ENCODE measurements at places on chromosomes 7 and 10.

- DNase-seq, result no peak
Observed at GRCh38 chr7:142862351-142862750, 7.5 kb downstream of the EPHB6 start.

- DNase-seq, result no peak
Observed at GRCh38 chr7:32390210-32390609, 100.0 kb downstream of the LSM5 start.

GRCh38 chr7:130371046-130371445, 9.2 kb upstream of the CPA1 start:
- DNase-seq, result peak; percentile 45

DNA sequence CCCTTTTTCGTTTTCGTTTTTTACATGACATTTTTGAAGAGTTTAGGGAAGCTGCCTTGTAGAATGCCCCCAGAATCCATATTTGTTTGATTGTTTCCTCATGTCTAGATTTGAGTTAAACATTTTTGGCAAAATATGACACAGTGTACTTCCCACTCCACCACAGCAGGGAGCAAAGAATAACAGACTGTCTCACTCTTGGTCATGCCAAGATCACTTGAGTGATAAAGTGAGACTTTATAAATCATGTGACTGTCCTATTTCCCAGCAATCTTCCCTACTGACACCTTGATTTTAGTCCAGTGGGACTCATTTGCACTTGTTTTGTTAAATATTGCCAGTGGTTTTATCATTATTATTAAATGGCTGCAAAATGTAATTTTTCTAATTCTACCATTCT, 44.4 kb upstream of the USP6NL start:
- peak; percentile 16 for DNase-seq

GRCh38 chr10:122551450-122551849, 9.1 kb upstream of the DMBT1 start:
- DNase-seq, result no peak

- no peak for DNase-seq
Observed at GRCh38 chr7:128157906-128158305, 83.2 kb upstream of the LEP start.

DNA sequence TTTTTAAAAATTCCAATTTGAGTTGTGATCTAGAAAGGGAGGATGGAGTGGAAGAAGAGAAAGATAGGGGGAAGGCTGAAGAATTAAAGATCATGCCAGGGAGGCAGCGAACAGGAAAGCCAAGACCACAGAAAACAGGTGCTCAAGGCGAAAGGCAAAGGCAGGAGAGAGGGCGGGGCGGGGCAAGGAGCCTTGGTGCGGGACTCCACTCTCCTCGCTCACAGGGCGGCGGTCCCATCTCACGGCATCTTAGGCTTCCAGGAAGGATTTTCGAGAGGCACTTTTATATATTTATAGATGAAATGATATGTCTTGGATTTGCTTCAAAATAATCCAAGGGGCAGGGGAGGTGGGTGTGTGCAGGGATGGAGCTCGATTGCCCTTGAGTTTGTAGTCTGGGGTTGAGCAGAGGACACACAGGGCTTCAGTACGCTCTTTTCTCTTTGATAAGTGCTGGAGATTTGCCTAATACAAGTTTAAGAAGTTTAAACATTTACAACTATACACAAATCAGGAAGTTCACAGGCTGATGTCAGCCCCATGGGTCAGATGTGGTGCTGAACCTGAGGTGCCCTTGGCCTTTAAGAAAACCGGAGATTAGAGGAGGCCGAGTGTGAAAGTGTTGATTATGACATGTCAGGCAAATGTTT, 161.1 kb downstream of the PRKAG2 start:
- DNase-seq, result no peak

DNA sequence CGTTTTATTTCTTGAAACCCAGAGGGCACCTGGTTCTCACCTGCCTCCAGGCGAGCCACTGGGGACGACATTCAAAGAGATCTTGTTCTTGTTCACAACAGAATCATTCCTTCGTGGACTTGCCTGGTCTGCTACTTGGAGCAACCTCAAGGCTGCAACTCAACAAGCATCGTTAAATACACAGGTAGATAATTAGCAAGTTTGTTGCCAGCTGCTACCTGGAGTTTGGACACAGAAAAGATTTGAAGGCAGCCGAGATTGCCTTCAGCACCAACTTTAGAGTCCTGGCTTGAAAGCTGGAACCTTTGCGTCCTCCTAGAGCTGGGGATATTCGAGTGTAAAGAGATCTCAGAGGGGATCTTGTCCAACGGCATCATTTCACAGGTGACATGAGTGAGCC, 89.6 kb upstream of the C7orf33 start:
- no peak for DNase-seq

DNA sequence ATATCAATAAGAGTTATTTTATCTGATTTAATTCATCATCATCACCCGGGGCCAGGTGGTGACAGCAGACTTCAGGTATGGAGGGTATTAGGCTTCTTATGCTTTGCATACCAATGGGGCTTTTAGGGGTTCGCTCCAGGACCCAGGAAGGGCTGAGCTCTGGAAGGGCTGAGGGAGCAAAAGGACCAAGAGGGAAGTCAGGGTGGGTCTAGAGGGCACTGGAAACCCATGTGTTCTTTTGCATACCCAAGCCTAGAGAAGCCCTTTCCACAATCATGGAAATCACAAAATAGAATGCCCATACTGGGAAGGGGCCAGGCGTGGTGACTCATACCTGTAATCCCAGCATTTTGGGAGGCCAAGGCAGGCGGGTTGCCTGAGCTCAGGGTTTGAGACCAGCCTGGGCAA, 30.9 kb upstream of the VCL start:
- no peak for DNase-seq

GRCh38 chr10:63496561-63496960, 24.6 kb upstream of the REEP3 start:
- no peak for DNase-seq

GRCh38 chr7:44045226-44046014, 918 bp downstream of the DBNL start:
- DNase-seq, result no peak

- DNase-seq, result no peak
Observed at GRCh38 chr7:85343484-85343883, 156.6 kb upstream of the SEMA3D start.

GRCh38 chr7:26490640-26491624, 199.3 kb downstream of the SNX10 start:
- DNase-seq, result no peak

GRCh38 chr7:131015657-131015958, 281.6 kb upstream of the KLF14 start:
- DNase-seq, result peak; percentile 69

- no peak for DNase-seq
Observed at GRCh38 chr10:123912466-123912865, 20.9 kb upstream of the CPXM2 start.

Measured in fibroblast of lung (primary cell).